ENCODE measurements at places on chromosomes 12 and 14.

DNA sequence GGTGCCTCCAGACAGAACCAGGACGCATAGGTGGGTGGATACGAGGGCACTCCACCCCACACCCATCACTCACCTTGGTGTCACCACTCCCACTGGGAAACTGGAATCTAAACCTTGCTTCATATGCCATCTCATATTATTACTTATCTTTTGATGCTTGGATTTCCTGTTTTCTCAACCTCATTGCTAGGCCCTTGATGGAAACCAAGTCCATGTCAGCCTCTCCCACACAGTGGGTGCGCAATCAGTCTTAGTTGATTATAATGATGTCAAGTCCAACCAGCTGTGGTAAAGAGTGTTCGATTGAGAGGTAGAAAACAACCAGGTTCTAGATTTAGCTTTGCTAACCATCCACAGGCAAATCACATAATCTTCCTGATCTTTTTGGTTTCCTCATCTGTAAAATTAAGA, 584 bp upstream of the DDHD1 start:
- no peak for DNase-seq

- DNase-seq = no peak
These were observed 283 bp upstream of the PSMB11 start for GRCh38 chr14:23041729-23042128.

- DNase-seq = no peak
These were observed 52.5 kb upstream of the DDX11 start for GRCh38 chr12:31021181-31021580.

GRCh38 chr14:29529418-29529817, 398.2 kb downstream of the PRKD1 start:
- no peak for DNase-seq

GRCh38 chr14:103930051-103930604, 1.9 kb downstream of the TDRD9 start:
- DNase-seq = no peak

DNA sequence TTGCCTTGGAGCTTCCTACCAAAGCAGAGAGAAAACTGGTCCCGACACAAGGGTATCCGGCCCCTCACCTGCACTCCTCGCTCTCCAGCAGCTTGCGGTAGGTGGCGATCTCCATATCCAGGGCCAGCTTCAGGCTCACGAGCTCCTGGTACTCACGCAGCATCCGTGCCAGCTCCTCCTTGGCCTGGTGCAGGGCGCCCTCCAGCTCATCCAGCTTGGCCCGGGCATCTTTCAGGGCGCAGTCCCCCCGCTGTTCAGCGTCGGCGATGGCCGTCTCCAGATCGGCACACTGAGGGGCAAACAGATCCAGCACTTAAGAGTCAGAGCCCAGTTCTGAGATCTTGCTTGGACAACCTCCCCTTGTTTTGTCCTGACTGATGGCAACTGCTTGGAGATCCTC, 13.7 kb downstream of the KRT72 start:
- DNase-seq = no peak

GRCh38 chr12:102052192-102053061, 9.4 kb downstream of the WASHC3 start:
- DNase-seq = no peak

DNA sequence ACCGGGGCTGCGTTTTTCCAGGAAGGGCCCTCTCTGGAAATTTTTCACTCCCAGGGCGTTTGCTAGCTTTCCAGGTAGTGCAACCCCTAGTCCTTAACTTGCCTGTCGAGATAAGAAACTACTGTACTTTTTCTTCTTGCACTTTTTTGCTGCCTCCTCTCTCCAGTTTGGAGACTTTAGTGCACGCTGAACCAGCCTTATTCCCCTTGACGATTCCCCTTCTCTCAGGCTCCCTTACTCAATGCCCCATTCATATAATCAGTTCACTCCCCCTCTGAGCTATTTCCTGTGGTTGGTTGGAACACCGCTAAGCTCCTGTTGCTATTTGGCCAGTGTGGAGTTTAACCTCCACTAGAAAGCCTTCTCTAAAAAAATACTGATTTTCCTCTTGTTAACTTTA, 682 bp downstream of the CREBL2 start:
- no peak for DNase-seq

GRCh38 chr12:73677520-73678291, 859.9 kb upstream of the ATXN7L3B start:
- no peak for DNase-seq

DNA sequence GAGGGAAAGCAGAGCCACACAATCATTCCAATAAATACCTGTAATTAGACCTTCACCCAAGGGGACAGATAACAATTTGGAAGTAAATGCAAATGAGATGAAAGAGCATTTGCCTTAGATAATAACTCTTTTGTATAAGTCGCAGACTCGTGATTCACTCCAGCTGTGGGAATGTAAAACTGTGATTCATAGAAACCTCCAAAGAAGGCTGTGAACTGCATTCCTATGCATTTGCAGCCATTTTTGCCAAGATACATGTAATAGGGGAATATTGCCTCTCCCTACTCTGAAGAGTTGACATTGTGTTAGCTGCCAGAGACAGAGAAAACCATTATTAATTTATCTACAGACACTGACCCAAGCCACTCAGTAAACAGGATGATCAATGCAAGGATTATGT, 181.9 kb upstream of the ARHGAP5 start:
- no peak for DNase-seq

DNA sequence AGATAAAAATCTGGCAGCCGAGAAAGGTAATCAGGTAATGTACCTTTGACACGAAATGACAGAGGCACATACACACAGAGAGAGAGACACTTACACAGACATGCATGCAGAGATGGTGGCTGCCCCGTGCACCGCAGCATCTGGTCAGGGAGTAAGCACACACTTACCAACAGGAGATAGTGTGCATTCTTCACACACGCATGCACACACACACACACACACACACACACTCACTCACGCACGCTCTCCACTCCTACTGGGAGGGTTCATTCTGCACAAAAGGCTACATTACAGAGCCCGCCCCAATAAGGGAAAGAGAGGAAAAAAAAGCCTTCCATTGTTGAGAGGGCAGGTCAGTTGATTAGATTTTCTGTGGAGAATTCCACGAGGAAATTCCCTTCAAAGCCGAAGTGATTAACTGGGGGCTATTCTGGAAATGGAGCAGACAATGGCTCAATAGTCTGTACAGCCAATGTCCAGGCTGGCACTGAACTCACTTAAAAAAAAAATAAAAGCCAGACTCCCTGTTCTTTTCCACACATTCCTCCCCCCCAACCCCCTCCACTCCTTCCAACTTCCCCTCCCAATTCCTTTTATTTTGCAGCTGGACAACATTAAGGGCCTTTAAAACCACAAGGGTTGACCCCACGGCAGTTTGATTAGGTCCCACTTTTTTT, 1.4 kb upstream of the SOX5 start:
- DNase-seq = no peak

GRCh38 chr14:57692671-57693070, 173.2 kb downstream of the SLC35F4 start:
- DNase-seq = no peak

GRCh38 chr14:75645056-75645455, 15.6 kb downstream of the ERG28 start:
- DNase-seq = no peak

GRCh38 chr14:36756226-36756625, 94.6 kb downstream of the PAX9 start:
- no peak for DNase-seq

DNA sequence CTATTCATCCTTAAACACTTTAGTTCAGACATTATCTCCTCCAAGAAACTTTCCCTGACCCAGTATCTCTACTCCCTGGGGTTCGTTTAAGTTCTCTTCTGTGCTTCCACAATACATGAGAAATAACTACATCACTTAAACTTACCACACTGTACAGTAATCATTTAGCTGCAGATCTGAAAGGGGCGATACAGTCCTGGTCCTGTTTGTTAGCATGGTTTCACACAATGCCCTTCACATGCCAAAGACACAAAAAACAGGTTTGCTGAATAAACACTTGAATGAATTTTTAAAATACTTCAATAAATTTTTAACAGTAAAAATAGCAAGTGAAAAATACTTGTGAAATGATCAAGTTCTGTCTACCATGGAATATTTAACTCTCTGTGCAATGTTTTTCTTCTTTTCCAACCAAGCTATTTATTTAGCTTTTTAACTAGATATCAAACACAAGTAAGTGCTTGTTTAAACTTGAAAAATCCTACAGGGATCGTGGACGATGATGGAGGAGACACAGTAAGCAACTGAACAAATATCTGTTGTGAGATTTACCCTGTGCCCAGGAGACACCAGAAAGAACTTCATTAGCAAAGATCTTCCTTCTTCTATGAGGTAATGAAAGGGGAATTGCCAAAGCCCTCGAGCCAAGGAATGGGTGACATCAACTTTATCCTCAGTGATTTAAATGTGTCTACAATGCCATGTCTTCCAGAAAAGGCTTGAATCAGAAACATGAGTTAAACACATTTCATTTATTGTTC, 255.6 kb upstream of the GRIP1 start:
- no peak for DNase-seq

DNA sequence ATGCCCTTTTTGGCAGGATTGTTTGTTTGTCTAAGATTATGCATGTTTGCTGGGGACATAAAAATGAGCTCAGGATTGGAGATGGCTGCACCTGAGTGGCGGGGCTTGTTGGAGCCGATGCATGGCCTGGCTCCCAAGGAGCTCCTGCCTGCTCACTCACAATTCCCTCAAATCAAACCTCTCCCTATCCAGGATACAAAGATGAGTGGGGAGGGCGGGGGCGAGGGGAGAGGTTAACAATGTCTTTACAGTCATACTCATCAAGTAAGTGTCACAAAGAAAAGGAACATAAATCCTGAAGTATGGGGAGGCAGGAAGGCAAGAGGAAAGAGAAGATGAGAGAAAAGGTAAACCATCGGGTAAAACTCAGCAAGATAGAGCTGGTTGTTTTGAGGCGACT, 104.0 kb upstream of the COCH start:
- no peak for DNase-seq

DNA sequence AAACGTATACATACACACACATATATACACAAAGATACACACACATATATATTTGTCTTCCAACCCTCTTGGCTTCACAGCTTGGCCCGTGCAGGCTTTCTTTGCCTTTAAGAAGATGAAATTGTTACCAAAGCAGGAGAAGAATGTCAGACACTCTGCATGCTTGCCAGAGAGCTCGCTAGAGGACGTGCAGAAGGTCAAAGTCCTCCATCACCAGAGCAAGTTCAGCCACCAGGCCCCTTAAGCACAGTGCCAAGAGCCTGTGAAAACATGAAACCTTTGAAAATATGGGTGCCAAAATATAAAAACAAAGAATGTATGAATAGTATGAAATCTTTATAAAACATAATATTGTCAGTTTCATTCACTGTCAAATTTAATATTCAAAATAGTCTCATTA, 14.9 kb upstream of the MCRS1 start:
- no peak for DNase-seq

DNA sequence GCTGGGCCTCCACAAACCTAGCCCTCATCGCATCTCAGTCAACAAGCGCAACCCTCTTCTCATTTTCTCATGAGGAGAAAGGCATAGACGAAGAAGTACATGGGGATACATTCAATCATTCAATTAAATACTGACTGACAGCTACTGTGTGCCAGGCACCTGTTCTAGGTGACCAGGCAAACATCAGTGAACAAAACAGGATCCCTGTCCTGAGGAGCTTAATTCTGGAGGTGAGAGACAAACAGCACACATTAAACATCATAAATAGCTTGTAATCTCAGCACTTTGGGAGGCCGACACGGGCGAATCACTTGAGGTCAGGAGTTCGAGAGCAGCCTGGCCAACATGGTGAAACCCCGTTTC, 362 bp upstream of the ACYP1 start:
- no peak for DNase-seq

- DNase-seq = no peak
These were observed 191.3 kb downstream of the TMTC2 start for GRCh38 chr12:82877963-82878362.
